ENCODE measurements at places on chromosomes 2 and 18. TPM values are rescaled to one million over a fixed set of nuclear protein-coding genes. Genes with fewer than 3 reads are reported as not detected.

EMILIN2 gene
- total RNA-seq = 21.4 TPM

GRCh38 chr2:79740879-79741443, 228.1 kb downstream of the CTNNA2 start:
- H3K4me3 ChIP-seq = no peak overlapping the region
- H3K36me3 ChIP-seq = no peaks in the 10 kb centered on the region
- H3K27ac ChIP-seq = no peak overlapping the region
- H3K4me1 ChIP-seq = no peaks in the 10 kb centered on the region
- DNase-seq = no peak
- no peaks in the 10 kb centered on the region for H3K27me3 ChIP-seq

DNA sequence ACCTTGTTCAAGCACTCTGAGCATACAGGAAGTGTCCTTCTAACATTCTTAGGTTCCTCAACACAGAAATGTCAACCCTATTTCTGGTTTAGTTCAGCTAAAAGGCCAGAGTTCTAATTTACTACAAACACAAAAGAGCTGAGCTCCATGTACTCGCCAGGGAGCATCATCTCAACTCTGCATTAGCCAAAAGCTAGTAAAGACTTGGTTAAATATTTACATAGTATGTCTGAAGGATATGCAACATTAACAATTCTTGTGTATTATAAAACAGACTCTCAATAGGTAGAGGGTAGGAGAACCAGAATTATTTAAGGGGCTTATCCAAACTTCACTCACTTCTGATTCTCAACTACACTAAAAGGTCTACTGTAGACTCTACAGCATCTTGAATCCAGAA, 154.6 kb downstream of the THADA start:
- no peak overlapping the region for H3K4me3 ChIP-seq
- peaks cover 15% of the 10 kb centered on the region for H3K36me3 ChIP-seq
- H3K27ac ChIP-seq = no peak overlapping the region
- DNase-seq = no peak

GRCh38 chr2:100561191-100561590, 1.6 kb upstream of the PDCL3 start:
- DNase-seq = no peak
- H3K27me3 ChIP-seq = no peaks in the 10 kb centered on the region
- peaks cover 6% of the 10 kb centered on the region for H3K36me3 ChIP-seq
- peak overlapping the region; percentile 100 for H3K27ac ChIP-seq
- peaks cover 51% of the 10 kb centered on the region for H3K4me1 ChIP-seq

DNA sequence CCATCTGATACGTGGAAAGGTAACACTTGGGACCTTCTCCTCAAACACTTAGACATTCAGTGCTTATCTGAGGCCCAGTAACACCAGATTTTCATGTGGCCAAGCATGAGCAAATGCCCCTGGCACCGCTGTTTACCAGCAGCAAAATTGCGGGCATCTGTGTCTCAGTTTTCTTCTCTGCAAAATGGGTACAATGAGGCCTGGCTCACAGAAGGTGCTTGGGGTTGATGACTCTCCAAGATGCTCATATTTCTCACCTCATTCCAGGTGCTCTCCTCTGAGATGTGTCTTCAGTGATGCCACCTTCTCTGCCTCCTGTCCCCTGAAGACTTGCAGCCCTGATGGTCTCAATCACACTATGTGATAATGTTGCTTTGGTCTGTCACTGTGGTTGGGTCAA, 321.7 kb downstream of the TSN start:
- no peaks in the 10 kb centered on the region for H3K27me3 ChIP-seq
- no peak for DNase-seq
- H3K27ac ChIP-seq = no peak overlapping the region
- H3K4me1 ChIP-seq = no peaks in the 10 kb centered on the region
- H3K36me3 ChIP-seq = no peaks in the 10 kb centered on the region
- H3K4me3 ChIP-seq = no peak overlapping the region

CAPN14 gene
- total RNA-seq = 0.35 TPM

GRCh38 chr18:59996370-59996966, 96.7 kb downstream of the PMAIP1 start:
- peaks cover 55% of the 10 kb centered on the region for H3K27me3 ChIP-seq
- no peaks in the 10 kb centered on the region for H3K4me1 ChIP-seq
- H3K27ac ChIP-seq = no peak overlapping the region
- no peak overlapping the region for H3K4me3 ChIP-seq
- no peak for DNase-seq

- no peak for DNase-seq
- H3K36me3 ChIP-seq = peaks cover 6% of the 10 kb centered on the region
- no peak overlapping the region for H3K27ac ChIP-seq
- no peak overlapping the region for H3K4me3 ChIP-seq
- peaks cover 20% of the 10 kb centered on the region for H3K27me3 ChIP-seq
- no peaks in the 10 kb centered on the region for H3K4me1 ChIP-seq
Measured at GRCh38 chr2:98882971-98883779, 52.9 kb downstream of the CRACDL start.

DNA sequence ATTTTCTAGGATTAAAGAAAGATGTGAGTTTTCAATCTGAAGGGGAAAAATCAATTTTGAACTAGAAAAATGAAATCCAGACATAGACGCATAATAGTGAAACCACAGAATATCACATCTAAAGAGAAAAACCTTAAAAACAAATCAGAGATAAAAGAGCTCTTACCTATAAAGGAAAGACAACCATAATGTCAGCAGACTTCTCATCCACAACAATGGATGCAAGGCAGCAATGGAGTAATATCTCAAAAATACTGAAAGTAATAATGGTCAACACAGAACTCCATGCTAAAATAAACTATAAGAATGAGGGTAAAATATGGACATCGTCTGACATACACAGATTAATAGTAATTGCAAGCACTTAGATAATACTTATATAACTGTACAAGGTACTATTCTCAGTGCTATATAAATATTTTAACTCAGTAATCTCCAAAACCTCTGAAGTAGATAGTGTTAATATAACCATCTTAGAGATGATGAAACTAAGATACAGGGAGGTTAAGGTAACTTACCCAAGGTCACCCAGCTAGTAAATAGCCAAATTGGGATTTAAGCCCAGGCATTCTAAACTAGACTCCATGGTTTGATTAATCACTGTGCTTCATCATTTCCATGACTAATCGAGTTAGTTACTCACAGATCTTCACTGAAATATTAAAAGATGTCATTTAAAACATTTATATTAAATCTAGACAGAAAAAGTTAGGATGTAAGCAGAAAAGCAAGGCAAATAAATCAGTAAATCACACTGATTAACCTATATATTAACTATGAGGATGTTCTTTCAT, 89.4 kb upstream of the SPTBN1 start:
- H3K27me3 ChIP-seq = peaks cover 21% of the 10 kb centered on the region
- no peak for DNase-seq
- H3K36me3 ChIP-seq = no peaks in the 10 kb centered on the region
- H3K4me1 ChIP-seq = no peaks in the 10 kb centered on the region
- no peak overlapping the region for H3K4me3 ChIP-seq
- H3K27ac ChIP-seq = no peak overlapping the region

C2orf66 gene
- total RNA-seq = 0.33 TPM
